Left lobe of liver (tissue), 2 donors: ENCODE measurements at places on chromosomes 5 and 9.

- DNase-seq, result no peak
Measured at GRCh38 chr9:16417161-16417560, 453.3 kb downstream of the BNC2 start.

- DNase-seq, result no peak
Measured at GRCh38 chr5:88888848-88889188, 5.8 kb upstream of the MEF2C start.

DNA sequence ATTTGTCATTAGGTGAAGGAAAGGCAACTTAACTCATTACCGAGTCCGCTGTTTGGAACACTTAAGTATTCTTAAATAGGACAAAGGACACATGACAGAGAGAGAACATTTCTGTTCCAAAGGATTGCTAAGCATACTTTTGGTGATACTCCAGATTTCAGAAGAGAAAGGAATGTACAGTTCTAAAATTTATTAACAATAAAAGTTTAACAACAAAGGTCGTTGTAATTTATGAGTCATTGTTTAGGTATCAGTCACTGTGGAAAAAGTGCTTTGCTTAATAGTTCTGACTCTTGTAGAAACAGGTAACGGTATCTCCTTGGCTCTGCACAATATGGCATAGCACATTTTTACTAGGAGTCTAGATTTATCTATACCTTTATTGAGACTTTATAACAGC is 36.3 kb upstream of the PAM start:
- DNase-seq, result no peak

DNA sequence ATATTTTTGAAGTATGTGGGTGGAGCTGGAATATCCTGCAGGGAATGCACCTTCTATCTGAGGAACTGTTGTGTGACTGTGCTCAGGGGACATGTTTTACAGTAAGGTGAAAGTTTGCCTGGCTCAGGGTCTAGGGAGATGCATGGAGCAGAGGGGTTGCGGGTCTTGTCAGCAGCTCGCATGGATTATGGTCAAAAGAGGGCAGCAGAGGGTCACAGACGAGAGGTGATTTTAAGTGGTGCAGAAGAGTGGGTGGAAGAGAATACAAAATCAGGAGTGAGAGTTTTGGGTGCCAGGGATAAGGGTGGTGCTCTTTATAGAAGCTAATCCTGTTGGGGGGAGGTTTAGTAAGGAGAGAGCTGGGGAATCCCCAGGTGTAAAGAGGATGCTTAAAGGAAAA is 53.5 kb upstream of the GRIN3A start:
- no peak for DNase-seq

GRCh38 chr5:140322751-140323731 is 20.1 kb upstream of the PFDN1 start:
- no peak for DNase-seq

GRCh38 chr5:168916852-168917251 is 337.7 kb upstream of the PANK3 start:
- no peak for DNase-seq

DNA sequence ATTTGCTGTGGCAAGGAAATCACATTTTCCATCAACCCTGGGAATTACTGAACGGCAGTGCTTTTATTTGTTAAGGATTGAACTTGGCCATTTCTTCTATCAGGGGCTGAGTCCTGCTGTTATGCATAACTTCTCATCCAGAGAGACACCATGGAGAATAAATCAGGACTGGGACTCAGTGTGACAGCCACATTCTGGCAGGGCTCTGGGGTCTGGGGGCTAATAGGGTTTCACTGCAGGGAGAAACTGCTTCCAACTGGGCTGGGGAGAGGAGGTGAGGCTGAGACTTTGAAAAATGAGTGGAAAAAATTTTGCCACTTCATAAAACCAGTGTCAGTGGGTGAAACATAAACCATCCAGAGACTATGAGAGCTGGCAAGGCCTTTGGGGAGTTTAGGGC is 95.7 kb upstream of the ALDH1B1 start:
- DNase-seq, result no peak

- DNase-seq, result no peak
Measured at GRCh38 chr5:96338091-96338490, 95.0 kb downstream of the PCSK1 start.

DNA sequence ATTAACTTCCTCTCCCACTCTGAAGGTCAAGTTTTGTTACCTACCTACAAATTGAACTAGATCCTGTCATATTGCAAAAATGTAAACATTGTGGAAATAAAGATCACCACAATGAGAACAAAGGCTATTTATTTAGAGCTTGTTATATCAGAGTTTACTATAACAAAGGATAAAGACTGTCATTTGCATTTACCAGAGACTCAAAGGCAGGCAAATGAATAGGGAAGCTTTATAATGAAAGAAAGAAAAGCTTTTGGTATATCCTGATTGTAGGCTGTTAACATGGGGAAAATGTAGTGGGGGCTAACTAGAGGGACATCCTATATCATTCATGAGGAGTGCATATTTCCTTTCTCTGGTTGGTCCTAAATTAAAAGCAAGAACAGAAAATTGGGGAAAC is 403.5 kb upstream of the TYRP1 start:
- no peak for DNase-seq

- no peak for DNase-seq
Measured at GRCh38 chr5:147863454-147864158, 14.9 kb upstream of the SCGB3A2 start.

DNA sequence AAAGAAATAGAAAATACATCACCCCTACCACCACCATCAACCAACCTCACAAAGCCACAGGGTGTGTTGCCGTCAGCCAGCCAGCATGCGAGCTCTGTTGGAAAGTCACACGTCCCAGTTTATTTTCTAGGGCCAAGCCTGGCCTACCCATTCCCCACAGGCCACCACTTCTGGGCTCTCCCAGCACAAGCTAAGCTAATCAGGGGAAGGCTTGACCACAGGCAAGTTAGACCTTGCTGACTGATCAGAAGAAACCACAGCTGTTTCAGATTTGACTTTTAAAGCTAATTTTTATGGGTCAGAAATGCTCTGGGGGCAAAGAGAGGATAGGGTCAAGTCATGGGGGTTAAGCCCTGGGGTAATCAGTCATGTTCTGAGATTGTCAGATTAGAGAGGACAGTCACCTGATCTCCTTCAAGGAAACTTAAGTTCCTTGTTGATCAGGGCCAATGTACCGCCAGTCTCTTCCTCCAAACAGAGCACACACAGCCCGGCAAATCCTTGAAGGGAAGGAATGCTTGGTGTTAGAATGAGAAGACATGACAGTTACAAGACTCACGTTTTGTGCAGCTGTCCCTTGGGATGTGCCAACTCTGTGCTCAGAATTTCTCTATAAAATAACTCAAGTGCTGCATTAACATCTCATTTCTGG is 7.6 kb downstream of the SHB start:
- no peak for DNase-seq

GRCh38 chr5:56814361-56814962 is 887 bp upstream of the MAP3K1 start:
- DNase-seq, result peak; percentile 54

DNA sequence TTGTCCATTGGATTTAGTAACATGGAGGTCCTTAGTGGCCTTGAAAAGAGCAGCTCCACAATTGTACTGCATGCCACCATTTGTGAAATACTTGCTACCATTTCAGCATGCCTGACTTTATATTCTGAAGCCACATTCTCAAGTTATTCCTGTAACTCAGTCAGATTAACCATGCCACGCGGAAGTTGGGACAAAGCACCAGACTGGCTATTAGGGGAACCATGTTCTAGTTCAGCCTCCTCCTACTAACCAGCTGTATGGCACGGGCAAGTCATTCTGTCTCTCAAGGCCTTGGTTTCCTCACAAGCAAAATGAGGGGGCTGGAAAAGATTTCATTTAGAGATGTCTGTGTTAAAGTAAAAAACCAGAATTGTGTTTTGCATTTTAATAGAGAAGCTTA is 418.0 kb downstream of the PLK2 start:
- DNase-seq, result no peak

GRCh38 chr5:60332244-60333004 is 367.5 kb downstream of the DEPDC1B start:
- DNase-seq, result no peak

- DNase-seq, result no peak
Measured at GRCh38 chr5:96065685-96066385, 104.2 kb upstream of the ELL2 start.
